ENCODE measurements at places on chromosomes 3 and 15.

DNA sequence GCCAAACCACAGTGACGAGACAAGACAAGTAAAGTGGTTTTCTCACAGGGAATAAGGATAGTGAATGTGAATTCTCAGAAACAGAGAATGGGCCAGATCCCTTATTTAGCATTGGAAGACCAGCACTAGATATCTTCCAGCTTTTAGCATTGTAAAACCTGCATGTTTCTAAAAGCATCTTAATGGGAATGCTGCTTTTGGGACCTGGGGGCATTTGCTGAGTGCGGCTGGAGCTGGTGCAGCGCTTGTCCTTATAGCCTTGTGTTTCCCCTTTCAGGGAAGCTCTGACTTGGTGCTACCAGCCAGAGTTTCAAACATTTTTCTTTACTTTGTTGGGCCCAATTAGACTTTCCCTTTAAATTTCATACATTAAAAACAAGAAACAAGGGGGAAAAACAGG lies 52.9 kb downstream of the CLSTN2 start:
- DNase-seq, result no peak

DNA sequence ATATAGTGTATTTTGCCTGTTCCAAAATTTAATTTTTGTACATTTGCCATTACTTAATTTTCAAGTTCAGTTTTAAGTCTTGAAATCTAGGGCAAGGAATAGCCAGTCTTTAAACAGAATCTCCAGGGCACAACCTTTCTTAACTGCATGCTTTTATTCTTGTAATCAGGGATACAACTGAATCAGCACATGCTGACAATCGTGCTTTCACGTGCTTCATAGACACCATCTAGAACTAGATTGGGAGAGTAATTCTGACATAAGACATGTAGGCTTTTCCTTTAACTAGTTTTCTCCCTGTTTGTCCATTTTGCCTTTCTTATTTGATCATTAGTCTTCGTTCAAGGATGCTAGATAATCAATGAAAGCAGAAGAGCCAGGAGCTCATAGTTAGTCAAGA lies 650.4 kb upstream of the CADM2 start:
- no peak for DNase-seq

GRCh38 chr3:107662586-107662985 lies 139.8 kb downstream of the BBX start:
- no peak for DNase-seq

GRCh38 chr3:187740421-187741399 lies 4.6 kb downstream of the BCL6 start:
- no peak for DNase-seq

DNA sequence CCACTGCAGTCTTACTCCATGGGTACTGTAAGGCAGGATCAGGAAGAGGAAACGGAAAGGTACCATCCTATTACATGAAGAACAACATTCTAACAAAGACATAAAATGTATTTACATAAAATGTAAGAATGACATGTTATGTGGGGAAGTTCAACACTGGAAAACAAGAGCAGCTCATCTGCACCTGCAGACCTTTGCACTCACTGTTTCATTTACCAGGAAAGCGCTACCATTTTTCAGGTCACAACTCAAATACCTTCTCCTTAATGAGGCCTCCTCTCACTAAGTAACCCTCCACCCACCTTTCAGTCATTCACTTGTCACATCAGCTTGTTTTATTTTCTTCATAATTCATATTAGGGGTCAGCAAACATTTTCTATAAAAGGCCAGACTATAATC lies 2.6 kb downstream of the TMCC1 start:
- DNase-seq, result no peak
